ENCODE measurements at places on chromosomes 1 and 21.
A peak's percentile ranks its signal among the peaks of the same experiment; 100 is the strongest.

GRCh38 chr21:38205940-38206339, 50.9 kb upstream of the KCNJ15 start:
- DNase-seq, result no peak

DNA sequence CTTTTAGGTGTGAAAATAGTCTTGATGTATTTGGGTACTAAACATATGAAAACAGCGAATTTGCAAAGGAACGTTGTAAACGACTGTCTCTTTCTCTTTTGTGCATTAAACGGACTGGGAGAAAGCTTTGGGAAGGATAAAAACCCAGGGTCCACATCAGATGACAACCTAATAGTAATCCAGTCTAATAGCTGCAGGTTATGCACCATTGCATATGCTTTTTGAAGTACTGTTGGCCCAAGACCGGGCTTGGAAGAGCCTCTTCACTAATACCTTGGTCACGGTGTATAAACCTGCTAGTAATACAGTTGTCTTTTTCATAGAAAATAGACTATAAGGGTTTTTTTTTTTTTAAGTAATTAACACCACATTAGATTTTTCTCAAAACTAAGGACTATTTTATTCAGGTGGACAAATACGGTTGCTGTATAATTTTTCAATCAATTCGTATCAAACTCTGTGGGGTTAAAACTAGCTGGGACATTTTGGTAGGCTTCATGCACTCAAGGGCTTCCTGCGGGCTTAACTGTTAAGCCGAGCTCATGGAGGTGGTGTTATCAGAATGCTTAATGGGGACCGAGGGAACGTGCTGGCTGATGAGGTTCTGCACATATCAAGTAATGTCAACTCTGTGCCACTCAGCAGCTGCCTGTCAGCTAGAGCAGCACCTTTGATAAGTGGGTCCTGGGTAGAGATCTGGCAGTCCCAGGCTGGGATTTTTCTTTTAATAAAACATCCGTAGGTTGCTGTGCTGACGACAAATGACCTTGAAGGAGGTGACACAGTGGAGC, 2.1 kb downstream of the RYR2 start:
- no peak for DNase-seq

GRCh38 chr21:28943631-28944030, 49.0 kb downstream of the LTN1 start:
- DNase-seq, result no peak

DNA sequence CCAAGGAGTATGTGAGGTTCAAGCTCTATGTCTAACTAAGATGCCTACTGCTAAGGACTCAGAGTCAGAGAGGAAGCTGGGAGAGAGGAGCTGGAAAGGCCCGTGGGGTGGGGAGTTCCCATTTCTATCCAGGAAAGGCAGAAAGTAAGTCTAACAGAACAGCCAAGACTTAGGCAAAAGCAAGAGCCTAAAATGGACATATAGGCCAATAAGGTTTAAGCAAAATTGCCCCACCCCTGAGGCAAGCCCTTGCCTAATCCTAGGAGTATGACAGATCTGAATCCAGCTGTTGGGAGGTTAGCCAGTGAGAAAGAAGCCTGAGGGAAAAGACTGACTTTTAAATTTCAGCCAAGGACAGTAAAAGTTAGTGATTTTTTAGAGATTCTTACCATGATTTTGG, 1.6 kb upstream of the KLHDC9 start:
- peak; percentile 91 for DNase-seq

- DNase-seq, result no peak
Measured at GRCh38 chr1:55639526-55639925, 424.4 kb upstream of the USP24 start.

GRCh38 chr1:63679076-63679475, 85.9 kb downstream of the PGM1 start:
- DNase-seq, result no peak

GRCh38 chr1:19831441-19831840, 16.4 kb upstream of the RNF186 start:
- DNase-seq, result no peak

DNA sequence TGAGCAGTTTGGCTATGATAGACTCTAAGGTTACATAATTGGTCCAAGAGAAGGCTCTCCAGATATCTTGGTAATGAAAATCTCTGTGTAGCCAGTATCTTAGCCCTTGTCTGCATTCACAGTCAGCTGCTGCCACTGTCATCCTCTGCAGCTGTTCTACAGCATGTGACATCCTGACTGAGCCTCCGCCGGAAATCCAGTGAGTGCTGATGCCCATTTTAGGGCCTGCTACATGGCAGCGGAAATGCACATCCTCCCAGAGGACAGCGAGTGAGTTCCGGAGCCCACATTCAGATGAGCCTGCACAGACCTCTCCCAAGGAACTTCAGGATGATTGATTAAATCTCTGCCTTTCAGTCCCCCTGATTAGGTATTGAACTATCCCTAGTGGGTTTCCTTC, 237.1 kb downstream of the HHIPL2 start:
- DNase-seq, result no peak

DNA sequence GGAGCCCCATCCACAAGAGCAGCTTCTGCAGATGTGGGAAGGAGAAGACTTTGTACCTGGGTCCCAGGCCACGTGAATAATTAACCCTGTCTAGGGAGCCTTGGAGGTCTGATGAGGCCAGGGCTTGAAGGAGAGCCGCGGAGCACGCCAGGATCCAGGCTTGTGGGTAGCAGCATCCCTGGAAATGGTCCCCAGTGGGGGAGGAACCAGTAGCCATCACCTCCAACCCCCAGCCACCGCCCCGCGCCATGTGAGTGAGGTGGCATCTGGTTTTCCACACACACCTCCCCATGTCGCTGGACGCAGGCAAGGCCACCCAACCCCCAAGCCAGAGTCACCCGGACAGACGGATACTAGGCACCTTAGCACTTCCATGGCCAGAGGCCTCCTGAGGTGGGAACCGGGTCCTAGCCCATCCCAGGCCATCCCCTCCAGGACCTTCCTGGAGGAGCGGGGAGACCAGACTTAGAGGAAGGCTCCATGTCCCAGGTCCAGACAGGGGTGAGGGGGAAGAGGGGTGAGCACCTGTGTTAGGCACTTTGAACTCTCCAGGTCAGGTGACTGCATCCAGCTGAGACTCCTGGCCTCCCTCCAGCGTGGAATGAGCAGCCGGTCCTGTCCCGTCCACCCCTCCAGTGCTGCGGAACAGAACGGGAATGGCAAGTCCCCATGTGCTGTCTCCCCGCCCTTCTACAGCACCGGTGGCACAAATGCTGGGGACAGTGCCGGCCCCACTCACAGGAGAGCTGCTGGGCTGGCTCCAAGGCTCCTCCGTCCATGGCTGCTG, 53.2 kb downstream of the RIPK4 start:
- no peak for DNase-seq

DNA sequence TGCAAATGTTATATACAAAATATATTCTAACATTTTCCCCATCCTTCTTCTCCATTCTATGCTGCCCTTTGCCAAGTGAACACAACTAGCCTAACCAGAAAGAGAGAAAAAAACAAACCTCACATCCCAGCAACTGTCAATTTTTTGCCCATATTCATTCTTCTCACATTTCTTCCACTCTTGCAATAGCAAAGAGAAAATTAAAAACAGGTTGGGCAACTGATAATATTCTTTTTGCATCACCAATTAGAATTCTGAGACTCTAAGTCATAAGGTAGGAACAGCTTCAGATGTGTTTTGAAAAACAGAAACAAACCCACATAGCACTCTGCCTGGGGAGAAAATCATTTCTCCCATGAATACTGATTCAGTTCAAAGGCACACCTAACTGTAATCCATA, 25.2 kb upstream of the EXO1 start:
- no peak for DNase-seq

DNA sequence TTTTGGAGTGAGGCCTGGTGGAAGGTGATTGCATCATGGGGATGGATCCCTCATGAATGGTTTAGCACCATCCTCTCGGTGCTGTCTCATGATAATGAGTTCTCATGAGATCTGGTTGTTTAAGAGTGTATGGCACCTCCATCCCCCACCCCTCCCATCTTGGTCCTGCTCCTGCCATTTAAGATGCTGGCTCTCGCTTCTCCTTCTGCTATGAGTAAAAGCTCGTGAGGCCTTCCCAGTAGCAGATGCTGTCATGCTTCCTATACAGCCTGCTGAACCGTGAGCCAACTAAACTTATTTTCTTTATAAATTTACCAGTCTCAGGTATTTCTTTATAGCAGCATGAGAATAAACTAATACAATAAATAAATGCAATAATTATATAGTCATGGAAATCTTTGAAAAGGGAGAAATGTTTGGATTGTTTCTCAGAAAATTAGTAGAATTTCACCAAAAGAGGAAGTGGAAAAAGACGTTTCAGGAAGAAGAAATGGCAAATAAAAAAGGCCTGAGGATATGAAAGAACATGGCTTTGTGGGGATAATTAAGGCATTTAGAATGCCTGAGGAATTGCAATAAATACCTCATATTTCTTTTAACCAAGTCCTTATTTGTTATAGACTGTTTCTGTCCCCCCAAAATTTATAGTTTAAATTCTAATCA, 451.2 kb upstream of the ADGRL4 start:
- no peak for DNase-seq

DNA sequence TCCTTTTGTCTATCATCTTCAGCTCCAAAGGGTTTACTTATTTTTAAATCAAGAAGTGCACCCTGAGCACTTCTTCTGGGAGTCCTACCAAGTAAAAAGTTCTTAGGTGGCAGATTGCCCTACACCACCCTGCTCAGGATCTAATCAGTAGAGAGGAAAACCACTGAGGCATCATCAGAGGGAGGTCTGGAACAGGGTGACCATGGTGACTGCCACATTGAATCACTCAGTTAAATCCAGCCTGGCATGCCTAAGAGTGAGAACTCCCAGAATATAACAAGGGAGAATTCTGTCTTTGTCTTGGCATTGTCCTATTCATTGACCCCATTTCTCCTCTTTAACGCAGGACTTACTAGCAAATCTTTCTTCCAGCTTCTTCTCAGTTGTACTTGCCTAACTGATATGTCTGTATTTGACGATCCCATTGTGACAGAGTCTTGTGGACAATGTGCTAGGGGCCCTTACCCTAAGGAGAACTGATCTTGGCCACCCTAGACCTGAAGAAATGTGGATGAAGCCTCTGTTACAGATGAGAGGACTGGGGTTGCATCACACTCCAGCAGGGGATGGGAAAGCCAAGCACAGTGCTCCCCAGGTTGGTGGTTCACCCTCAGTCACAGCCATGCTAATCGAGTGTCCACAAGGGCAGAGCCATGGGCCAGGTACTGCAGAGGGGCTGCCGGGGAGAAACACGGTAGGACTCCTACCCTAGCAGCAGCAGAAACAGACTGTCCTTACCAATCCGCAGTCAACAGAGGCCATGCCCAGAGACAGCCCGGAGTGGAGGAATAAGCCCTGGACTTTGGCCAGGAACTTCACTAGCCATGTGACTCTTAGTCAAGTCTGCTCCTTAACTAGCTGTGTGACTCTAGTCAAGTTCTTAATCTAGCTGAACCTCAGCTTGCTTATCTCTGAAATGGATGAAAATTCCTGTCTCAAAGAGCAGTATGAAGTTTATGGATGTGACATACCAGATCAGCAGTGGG, 15.4 kb downstream of the PKP1 start:
- peak; percentile 89 for DNase-seq

- no peak for DNase-seq
Measured at GRCh38 chr1:15543589-15544568, 17.2 kb downstream of the DNAJC16 start.

- DNase-seq, result no peak
Measured at GRCh38 chr1:53662169-53662568, 76.8 kb downstream of the GLIS1 start.

- DNase-seq, result no peak
Measured at GRCh38 chr21:36849461-36850105, 116.9 kb downstream of the HLCS start.

GRCh38 chr1:38579056-38579455, 280.5 kb downstream of the RRAGC start:
- no peak for DNase-seq

- peak; percentile 46 for DNase-seq
Measured at GRCh38 chr1:37793773-37794371, at the start of gene MANEAL. Gene MANEAL (plus strand): TSS chr1:37793847. CDS start chr1:37794183, 336 bp downstream.

DNA sequence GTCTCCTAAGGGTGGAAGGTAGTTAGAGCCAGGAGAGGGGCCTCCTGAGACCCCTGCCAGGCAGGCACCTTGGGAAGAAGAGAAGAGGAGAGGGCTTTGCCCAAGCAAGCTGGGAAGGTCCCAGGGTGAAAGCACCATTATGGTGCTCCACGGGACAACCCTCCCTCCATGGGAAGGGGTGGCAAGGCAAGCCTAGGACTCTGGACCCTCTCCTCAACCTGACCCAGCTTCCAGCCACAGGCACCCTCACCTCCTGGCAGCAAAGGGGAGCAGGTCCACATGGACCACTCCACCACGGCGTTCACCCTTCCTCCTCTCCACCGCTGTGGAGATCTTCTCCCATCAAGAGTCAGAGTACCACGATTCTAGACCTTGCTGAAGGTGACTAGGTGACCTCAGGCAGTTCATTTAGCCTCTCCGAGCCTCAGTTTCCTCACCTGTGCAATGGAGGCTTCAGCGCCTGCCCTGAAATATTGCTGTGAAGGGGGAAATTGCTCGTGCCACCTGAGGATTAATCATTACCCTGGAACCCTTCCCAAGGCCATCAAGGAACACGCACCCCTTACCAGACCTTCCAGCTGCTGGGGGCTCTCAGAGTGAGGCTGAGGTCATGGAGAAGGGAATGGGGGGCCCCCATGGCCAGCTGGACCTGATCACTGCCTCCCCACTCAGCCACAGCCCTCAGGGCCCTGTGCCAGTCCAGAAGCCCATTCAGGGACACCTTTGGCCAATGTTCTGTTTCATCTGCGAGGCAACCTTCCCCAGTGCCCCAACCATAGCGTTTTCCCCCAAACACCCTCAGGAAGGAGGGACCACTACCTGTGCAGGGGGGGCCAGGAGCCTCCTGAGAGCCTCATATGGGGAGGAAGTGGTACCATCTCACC, 1.6 kb downstream of the RAP1GAP start:
- DNase-seq, result no peak

- DNase-seq, result peak; percentile 100
Measured at GRCh38 chr1:150561254-150561973, 12.2 kb downstream of the ADAMTSL4 start.

- no peak for DNase-seq
Measured at GRCh38 chr1:168553680-168554553, 10.1 kb upstream of the XCL2 start.

GRCh38 chr21:31865429-31865970, 7.3 kb upstream of the HUNK start:
- no peak for DNase-seq

GRCh38 chr1:24309762-24310485, 9.2 kb upstream of the GRHL3 start:
- DNase-seq, result peak; percentile 62

DNA sequence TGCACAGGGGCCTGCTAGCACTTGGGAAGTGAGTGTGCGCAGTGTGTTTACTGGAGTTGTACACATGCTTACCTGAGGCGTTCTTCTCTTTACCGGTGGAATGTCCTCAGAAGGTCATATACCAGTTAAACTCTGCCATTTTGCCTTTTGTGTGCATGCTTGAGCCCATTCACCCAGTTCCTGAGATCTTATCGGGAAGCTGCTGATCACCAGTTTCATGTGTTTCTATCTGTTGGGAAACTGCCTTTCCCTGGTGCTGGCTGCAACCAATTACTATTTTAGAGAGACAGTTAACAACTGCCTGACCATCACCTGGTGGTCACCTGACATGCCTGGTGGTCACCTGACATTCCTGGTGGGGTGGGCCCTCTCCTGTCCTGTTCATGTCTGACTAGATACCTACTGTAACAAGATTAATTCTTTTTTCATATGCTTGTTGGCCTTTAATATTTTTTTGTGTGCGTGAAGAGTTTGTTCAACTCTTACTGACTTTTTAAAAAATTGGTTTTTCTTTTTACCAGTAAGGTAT, 137.0 kb downstream of the RASAL2 start:
- no peak for DNase-seq

GRCh38 chr21:46051379-46051770, 46.5 kb upstream of the COL6A2 start:
- DNase-seq, result no peak
